ENCODE measurements at places on chromosomes 11 and 22.

- DNase-seq: no peak
Observed at GRCh38 chr11:13294771-13295579, 17.4 kb downstream of the BMAL1 start.

GRCh38 chr11:73292525-73292894, 15.6 kb upstream of the ARHGEF17 start:
- no peak for DNase-seq

GRCh38 chr22:43846966-43847365, 15.3 kb downstream of the SULT4A1 start:
- DNase-seq: no peak

- no peak for DNase-seq
Observed at GRCh38 chr22:25791556-25791955, 49.6 kb downstream of the MYO18B start.

GRCh38 chr22:19942157-19943081, 801 bp upstream of the TXNRD2 start:
- DNase-seq: no peak

GRCh38 chr11:28384418-28384817, 276.2 kb downstream of the METTL15 start:
- peak; percentile 89 for DNase-seq

DNA sequence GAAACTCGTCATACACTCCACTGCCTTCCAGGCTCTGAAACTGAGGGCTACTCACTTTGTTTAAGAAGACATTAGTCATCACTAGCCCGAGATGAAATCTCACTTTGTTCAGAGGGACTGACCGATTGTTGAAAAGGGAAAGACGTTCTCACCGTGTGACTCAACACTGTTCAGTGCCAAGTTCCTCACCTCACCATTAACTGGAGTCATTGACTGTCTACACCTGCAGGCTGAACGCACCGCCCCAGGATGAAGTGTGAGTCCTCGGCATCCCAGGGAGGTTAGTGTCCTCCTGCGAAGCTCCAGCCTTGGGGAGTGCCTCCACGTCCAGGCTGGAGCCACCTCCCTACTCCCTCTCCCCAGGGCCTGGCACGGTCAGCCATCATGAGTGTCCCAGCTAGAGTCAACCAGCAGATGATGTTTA, 30.4 kb downstream of the FADD start:
- peak; percentile 88 for DNase-seq

DNA sequence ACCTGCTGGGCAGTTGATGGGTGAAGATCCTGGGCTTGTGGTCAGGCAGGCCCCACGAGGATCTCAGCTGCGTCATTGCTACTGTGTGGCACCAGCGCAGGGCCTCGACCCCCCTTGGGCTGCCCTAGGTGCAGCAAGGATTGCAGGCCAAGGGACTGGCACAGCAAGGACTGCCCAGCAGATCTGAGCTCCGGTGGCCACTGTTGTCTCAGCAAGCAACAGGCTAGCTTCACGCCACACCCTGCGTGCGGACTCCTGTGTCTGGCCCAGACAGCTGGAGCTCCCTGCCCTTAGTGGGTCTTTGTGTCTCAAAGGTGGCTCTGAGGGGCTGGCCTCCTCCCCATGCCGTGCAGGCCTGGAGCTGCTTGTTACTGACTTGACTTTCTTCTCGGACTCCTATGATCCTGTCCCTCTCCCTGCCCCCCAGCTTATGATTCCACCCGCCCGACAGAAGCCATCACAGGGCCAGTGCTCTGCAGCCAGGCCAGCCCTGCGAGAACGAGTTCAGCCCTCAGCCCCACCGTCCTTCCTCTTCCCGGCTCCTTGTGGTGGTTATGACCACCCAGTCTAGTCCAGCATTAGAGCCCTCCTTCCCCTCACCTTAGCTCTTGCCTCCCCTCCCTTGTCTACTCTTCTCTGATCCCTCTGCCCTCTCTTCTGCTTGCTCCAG, 295.6 kb downstream of the TBC1D22A start:
- DNase-seq: no peak

GRCh38 chr22:38461057-38461413, 6.0 kb upstream of the KCNJ4 start:
- no peak for DNase-seq

GRCh38 chr11:32385998-32386397, 49.3 kb downstream of the WT1 start:
- DNase-seq: no peak

DNA sequence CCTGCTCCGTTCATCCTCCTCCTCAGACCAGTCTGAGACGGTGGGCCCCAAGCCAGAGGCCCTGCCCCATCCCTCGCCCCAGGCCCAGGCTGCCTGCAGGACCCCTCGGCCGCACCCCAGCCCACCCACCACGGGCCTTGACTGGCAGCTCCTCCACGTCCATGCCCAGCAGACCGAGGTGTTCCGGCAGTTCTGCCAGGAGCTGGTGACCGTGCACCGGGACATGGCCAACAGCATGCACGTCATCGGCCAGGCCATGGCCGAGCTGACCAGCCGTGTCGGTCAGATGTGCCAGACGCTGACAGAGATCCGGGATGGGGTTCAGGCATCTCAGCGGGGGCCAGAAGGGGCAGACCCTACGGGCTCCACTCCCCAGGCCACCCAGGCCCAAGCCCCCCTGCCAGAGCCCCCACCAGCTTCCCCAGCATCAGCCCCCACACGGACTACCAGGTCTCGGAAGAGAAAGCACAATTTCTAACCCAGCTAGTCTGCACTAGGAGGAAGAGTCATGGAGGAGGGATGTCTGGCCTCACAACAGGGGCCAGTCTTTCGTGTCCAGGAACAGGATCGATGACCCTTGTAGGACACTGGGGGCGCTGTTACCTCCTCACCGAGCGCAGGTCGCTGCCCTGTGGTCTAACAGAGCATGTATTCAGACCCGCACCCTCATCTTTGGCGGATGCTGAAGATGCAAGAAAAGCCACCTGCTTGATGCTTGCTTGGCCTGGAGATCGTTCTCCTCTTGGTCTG, 66.3 kb downstream of the PRDM11 start:
- DNase-seq: no peak
